ENCODE measurements at places on chromosomes 12 and 14.

DNA sequence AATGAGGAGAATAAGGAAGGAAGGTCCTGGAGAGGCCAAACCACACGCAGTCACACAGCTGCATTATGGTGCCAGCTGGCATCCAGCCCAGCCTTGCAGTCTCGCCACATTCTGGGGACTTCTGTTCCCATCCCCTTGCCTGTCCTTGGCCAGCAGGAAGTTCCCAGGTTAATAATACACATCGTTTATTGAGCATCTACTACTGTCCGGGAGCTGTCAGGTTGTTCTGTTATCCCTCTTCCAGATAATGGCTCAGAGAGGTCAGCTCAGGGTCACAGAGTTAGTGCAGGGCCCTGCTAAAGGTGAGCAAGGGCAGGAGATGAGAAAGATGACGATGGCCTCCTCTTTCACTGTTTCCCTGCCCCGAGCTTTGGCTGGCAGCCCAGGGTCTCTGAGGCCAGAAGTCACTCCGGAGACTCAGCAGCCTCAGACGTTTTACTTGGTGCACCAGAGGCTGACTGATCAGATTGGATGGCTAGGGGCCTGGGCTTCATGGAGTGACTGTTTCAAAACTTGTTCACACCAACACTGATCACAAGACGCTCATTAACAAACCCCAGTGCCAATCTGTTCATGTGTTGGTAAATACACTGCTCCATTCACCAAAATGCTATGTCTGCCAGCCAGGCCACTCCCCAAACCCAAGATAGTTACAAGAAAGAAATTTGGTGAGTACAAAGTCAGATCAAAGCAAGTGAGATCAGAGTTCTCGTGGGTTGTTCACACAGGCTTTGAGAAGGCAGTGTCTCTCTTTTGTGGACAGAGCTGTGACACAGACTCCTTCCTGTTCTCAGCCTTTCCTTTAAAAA lies 79.2 kb downstream of the B4GALNT3 start:
- DNase-seq, result no peak

GRCh38 chr12:75587340-75588106 lies 76.1 kb upstream of the KRR1 start:
- no peak for DNase-seq

GRCh38 chr12:93363841-93364297 lies 13.9 kb upstream of the NUDT4 start:
- no peak for DNase-seq

DNA sequence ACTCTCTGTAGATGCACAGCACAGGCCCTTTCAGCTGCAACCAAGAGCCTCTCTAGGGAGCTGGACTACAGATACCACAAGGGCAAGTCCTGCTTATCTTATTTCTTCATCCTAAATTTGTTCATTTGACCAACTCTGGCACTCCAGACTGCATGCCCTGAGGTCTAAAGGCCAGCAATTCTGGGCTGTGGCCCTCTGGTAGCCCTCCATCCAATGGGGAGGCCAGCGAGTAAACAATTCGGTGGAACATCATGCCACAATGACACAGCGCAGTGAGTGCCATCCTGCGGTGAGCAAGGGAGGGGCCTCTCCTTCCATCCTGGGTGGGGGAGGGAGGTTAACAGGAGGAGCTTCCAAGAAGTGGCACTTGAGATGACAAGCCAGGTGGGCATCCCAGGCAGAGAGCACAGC lies 652 bp upstream of the SELPLG start:
- peak; percentile 36 for DNase-seq

- no peak for DNase-seq
Observed at GRCh38 chr12:93967454-93967853, 180.9 kb upstream of the PLXNC1 start.
